ENCODE measurements at places on chromosomes 1 and 21. TPM values are rescaled to one million over a fixed set of nuclear protein-coding genes. Genes with fewer than 3 reads are reported as not detected.

DNA sequence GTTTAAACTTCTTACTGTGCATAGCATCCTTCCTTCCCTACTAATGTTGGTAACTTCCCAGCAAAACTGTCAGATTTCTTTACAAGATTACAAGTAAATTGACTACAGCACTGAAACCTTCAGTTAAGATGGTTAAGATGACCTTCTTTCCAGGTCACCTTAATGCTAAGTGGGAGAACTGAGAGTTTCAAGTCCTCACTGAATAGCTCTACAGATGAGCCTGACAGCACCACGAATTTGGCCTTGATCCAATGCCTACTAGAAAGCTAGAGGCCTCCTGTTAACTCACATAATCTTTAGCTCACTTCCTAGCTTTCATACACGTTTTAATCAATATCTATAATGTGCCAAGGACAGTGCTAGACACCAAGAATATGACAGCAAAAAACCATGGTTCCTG lies 276.0 kb upstream of the PLD5 start:
- no peak overlapping the region for H3K4me3 ChIP-seq
- no peak overlapping the region for H3K27ac ChIP-seq
- no peak for DNase-seq
- no peaks in the 10 kb centered on the region for H3K27me3 ChIP-seq

DNA sequence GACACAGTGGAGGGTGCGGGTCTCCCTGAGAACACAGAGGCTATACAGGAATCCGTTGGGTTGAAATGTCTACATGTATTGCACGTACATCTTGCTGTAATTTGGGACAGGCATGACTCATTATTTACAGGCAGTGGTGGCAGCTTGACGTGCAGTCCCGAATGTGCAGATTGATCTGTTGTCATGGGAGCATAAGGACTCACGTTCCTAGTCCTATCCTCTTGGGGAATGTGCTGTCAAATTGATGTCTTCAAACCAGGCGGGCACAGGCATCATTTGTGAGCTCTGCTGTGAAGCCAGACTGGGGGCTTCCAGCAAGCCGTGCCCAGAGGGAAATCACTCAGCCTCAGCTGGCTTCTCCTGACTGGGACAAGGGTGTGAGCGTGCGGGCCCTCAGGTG lies 40.5 kb downstream of the S100B start:
- H3K27me3 ChIP-seq, result no peaks in the 10 kb centered on the region
- H3K36me3 ChIP-seq, result peaks cover 12% of the 10 kb centered on the region

DNA sequence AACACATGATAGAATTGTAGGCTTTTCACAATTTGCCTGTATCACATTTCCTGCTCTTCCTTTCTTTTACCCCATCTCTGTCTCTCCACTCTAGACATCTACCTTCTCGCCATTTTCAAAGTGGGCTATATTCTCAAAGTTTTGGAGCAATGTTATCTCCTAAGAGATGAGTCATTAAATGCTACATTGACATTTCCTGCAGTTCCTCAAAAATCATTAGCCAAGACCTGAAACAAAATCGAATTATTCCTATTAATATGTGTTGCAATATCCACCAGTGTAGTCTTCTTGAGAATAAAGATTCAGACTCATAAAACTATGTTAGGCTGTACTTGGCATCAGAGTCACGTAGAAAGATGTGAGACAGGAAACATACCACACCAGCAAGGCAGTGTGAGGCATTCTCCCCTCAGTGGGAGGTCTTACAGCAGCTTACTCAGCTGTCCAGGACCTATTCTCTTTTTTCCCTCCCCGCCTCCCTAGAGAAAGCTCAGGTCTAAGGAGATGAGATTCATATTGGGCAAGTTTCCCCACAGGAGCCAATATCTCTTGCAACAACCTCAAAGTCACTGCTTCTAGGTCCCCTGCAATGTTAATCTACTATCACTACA lies 38.8 kb downstream of the FRRS1 start:
- no peak for DNase-seq
- H3K27ac ChIP-seq, result no peak overlapping the region
- H3K4me1 ChIP-seq, result no peaks in the 10 kb centered on the region

- peaks cover 29% of the 10 kb centered on the region for H3K4me1 ChIP-seq
- no peaks in the 10 kb centered on the region for H3K36me3 ChIP-seq
- DNase-seq, result no peak
These were observed 3.3 kb downstream of the PAFAH2 start for GRCh38 chr1:25994402-25995150.

DNA sequence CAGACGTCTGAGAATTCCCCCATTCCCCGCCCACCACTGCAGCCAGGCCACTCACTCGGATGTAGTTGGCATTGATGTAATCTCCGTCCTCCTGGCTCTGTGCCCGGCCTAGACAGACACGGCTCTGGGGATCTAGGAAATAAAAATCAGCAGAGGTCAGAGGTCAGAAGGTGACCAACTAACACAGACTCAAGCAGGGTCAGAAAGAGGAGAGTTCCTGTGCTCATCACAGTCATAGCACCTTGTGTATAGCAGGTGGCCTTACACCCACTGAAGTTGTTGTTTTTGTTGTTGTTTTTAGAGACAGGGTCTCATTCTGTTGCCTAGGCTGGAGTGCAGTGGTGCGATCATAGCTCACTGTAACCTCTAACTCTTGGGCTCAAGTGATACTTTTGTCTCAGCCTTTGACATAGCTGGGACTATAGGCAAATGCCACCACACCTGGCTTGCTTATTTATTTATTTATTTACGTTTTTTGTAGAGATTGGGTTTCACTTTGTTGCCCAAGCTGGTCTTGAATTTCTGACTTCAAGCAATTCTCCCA lies 4.9 kb downstream of the PTPN7 start:
- no peak overlapping the region for H3K4me3 ChIP-seq
- H3K4me1 ChIP-seq, result peaks cover 17% of the 10 kb centered on the region
- no peaks in the 10 kb centered on the region for H3K27me3 ChIP-seq
- H3K36me3 ChIP-seq, result no peaks in the 10 kb centered on the region
- no peak for DNase-seq

GRCh38 chr1:206832352-206832880 lies 33.0 kb upstream of the IL20 start:
- H3K27me3 ChIP-seq, result peaks cover 42% of the 10 kb centered on the region
- no peaks in the 10 kb centered on the region for H3K4me1 ChIP-seq
- no peak overlapping the region for H3K4me3 ChIP-seq
- H3K36me3 ChIP-seq, result no peaks in the 10 kb centered on the region
- no peak for DNase-seq

- peaks cover 4% of the 10 kb centered on the region for H3K27me3 ChIP-seq
- H3K27ac ChIP-seq, result no peak overlapping the region
- H3K36me3 ChIP-seq, result no peaks in the 10 kb centered on the region
- no peaks in the 10 kb centered on the region for H3K4me1 ChIP-seq
- DNase-seq, result no peak
These were observed 19.9 kb upstream of the CLDN14 start for GRCh38 chr21:36499578-36500471.

TMPRSS2 gene
- total RNA-seq, result 1.1 TPM

AGO4 gene
- 6.1 TPM for total RNA-seq

MEGF6 gene
- total RNA-seq, result 47.6 TPM

KDF1 gene
- total RNA-seq, result 23.0 TPM

LUZP1 gene
- total RNA-seq, result 22.4 TPM

ANKRD34A gene
- 1.1 TPM for total RNA-seq
